ENCODE measurements at places on chromosomes 2 and 18.

- DNase-seq, result no peak
Observed at GRCh38 chr2:99365661-99366060, 28.5 kb downstream of the EIF5B start.

DNA sequence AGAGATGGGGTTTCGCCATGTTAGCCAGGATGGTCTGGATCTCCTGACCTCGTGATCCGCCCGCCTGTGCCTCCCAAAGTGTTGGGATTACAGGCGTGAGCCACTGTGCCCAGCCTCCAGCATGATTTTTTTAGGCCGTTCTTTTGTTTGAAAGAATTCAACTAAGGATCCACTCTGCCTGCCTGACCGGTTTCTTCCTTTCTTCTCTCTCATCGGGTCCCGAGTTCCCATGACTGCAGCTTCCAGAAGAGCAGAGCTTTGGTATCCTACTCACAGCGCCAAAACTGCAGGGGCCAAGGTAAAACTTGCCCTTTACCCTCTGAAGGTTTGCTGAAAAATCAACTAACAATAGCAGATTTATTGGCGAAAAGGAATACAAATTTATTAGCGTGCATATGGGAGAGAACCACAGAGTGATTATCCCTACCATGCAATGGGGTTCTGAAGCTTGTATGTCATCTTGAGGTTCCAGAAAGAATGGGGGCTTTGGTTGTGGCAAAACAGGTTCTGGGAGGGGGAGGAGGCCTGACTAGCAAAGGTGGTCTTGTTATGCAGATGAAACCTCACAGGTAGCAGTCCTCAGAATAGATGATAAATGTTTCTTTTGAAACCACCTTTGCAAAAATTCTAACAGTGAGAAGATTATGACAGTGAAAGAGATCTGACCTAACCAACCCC is 87.0 kb upstream of the MSH6 start:
- DNase-seq, result no peak

GRCh38 chr2:7029291-7030059 is 112.3 kb downstream of the RNF144A start:
- no peak for DNase-seq

DNA sequence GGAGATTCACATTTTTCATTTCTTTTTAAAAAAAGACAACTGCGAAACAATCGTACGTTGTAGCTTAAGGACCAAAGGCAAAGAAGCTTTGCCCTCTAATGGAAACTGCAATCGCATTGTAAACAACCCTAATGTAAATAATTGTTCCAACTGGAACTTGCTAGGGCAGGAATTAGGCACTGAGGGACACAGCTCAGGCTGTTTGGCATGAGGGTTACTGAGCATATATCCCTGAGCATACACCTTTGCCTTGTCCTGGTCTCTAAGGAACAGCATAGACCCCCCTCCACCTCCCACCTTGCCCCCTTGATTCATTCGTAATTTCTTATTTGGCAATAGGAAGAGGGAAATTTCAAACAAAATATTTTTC is 396.4 kb downstream of the LNPK start:
- DNase-seq, result no peak

DNA sequence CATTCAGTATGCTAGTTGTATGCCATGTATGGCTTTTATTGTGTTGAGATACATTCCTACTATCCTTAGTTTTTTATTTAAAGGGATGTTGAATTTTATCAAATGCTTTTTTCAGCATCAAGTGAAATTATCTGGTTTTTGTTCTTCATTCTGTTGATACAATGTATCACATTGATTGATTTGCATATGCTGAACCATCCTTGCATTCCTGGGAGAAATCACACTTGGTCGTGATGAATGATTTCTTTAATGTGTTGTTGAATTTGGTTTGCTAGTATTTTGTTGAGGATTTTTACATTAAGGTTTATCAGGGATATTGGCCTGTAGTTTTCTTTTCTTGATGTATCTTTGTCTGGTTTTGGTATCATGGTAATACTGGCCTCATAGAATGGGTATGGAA is 49.7 kb downstream of the CD28 start:
- no peak for DNase-seq

DNA sequence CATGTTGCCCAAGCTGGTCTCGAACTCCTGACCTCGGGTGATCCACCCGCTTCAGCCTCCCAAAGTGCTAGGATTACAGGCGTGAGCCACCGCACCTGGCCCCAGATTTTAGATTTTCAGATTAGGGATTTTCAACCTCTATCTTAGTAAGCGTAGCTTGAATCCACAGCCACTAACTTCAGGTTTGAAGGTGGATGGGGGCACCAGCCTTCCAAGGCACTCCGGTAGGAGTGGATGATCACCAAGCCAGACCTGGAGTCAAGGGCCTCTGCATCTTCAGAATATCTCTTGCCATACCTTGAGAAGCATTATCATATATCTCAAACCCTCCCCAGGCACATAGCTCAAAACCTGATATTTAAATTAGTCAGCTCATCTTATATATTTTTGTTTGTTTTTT is 17.9 kb downstream of the GALM start:
- no peak for DNase-seq

DNA sequence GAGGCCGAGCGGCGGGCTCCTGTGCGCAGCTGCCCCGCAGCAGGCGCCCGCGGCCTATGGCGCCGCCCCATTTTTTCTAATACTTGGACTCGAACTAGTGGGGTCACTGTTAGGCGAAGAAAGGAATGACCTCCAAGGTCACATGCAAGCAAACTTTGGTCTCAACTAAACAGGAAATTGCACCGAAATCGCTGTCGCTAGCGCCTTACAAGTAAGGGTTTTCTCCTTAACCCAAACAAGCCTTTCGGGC is 339 bp downstream of the ACAA2 start:
- DNase-seq, result no peak

DNA sequence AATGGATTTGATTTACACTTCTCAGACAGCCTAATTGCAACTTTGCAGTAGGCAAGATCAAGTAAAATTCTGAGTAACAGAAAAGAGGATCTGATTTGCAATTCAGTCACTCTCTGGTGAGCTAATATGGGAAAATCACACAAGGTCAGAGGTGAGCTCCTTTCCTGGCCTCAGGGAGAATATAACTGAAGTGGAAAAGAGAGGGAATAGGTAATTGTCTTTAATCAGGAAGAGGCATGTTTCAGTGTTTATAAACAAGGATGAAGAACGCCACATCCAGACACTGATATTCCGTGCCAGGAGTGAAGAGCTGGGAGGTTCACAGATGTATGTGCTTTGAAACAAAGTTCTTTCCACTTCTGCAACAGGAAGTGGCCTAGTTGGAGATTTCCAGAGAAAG is 127.1 kb downstream of the ETAA1 start:
- DNase-seq, result no peak

- no peak for DNase-seq
Observed at GRCh38 chr2:224178056-224178455, 139.0 kb upstream of the SERPINE2 start.

- DNase-seq, result no peak
Observed at GRCh38 chr2:20077411-20077940, 26.0 kb upstream of the LAPTM4A start.

DNA sequence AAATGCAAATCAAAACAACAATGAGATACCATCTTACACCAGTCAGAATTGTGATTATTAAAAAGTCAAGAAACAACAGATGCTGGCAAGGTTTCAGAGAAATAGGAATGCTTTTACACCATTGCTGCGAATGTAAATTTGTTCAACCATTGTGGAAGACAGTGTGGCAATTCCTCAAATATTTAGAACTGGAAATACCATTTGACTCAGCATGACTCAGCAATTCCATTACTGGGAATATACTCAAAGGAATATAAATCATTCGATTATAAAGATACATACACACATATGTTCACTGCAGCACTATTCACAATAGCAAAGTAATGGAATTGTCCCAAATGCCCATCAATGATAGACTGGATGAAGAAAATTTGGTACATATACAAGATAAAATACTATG is 516.7 kb downstream of the ERBB4 start:
- DNase-seq, result no peak

GRCh38 chr18:56146565-56146964 is 491.8 kb downstream of the TXNL1 start:
- no peak for DNase-seq

DNA sequence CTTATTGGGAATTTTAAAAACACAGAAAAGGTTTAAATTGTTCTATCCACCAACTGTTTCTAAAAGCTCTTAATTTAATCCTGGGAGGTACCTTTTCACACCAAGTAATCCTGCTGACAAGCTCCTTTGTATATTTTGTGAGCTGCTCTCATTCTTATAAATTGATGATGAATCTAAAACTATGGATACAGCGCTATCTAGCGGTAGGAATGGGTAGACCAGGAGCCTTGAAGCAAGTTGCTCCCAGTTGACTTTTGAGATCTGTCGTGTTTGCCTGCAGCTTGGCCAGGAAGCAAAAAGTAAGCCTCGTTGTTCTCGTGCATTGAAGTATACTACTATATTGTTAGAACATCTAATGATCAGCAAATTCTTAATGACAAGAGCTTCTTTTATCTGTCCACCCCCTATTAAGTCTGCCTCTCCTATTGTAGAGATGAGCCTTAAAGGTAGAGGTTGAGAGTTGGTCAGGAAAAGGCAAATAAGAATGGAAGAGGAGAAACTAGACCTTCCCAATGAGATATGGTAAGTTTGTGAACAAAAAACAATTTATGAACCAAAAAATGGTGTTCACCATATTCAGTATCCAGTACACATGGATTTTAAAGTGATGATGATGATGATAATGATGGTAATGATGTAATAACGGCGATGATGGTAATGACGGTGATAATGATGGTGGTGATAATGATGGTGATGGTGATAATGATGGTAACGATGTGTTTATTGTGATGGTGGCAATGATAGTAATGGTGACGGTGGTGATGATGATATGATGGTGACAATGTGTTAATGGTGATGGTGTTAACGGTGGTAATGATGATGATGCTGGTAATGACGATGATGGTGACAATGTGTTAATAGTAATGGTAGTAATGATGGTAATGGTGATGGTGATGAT is 212.1 kb upstream of the NCKAP5 start:
- no peak for DNase-seq

DNA sequence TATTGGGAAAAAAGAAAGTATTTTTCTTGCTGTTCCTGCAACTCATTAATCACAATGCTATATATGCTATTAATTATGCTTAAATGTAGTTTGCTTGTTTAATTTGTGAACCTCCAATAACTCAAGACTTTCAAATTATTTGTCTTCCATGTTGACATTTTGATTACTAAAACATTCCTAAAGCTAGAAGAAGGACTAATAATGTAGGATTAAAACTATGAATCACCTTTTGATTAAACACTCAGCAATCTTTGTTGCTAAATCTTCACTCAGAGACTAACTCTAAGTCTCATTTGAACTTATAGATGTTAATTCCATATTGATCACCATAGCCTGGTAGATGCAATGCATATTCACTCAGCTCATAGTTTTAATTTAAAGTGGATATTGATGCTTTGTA is 524.6 kb upstream of the ZEB2 start:
- DNase-seq, result no peak

DNA sequence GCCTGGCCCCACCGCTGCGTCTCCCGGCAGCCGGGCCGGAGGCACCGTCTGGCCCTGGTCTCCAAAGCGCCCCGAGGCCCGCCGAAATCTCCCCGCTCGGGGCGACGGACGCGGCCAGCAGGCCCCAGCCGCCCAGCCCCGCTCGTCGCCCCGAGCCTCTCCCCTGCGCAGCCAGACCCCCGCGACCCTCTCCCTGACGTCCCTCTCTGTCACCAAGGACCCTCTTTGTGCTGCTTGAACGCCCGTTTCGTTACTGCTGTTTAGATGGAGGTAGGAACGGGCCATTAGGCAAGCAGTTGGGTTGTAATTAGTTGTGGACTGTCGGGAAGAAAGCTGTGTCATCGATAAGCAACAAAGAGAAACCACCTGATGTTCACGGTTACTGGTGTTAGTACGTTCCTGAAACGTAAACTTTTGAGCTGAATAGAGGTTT is 686 bp downstream of the UBXN4 start:
- no peak for DNase-seq

DNA sequence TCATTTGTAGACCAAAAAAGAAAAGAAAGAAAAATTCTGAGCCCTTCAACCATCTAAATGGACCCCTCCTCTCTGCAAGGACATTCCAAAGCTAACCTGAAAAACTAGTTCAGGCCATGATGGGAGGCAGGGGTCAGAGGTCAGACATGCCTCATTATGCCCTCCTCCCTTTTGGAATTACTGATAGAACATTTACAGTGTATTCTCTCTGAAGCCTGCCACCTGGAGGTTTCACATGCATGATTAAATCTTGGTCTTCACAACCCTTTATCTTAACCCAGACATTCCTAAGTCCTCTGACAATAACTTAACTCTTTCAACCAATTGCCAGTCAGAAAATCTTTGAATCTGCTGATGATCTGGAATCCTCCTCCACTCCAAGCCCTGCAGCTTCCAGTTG is 86.0 kb downstream of the SPP2 start:
- no peak for DNase-seq

DNA sequence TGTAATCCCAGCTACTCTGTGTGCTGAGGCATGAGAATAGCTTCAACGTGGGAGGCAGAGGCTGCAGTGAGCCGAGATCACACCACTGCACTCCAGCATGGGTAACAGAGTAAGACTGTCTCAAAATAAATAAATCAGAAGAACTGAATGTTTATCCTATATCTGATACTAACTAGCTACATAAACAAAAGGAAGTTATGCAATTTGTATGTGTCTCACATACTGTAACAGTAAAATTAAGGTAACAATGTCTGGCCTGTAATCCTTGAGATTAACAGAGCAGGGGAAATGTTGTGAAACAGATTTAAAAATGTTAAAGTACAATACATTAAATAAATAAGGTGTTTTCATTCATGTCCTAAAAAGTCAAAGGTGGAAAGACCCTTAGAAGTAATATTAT is 150.8 kb downstream of the MEMO1 start:
- DNase-seq, result no peak

GRCh38 chr2:74991977-74992376 is 33.5 kb downstream of the POLE4 start:
- no peak for DNase-seq

DNA sequence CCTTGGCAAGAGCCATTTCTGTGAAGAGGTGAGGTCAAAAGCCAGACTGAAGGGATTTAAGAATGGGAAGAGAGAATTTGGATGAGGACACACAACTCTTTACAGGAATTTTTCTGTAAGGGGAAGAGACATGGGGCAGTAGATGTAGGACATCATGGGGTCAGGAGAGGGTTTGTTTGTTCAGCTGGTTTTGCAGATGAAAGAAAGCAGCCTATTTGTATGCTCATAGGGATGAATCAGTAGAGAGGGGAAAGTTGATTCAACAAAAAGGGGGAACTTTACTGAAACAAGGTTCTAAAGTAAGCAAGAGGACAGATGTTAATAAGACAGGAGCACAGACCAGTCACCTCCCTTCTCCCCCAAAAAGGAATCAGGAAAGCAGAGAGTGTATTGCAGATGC is 11.2 kb downstream of the SCG2 start:
- DNase-seq, result no peak

Data from 8988T (cell line).